Colonic mucosa (tissue), 4 donors: ENCODE measurements at places on chromosomes 13 and 19.
A peak's percentile ranks its signal among the peaks of the same experiment; 100 is the strongest.

DNA sequence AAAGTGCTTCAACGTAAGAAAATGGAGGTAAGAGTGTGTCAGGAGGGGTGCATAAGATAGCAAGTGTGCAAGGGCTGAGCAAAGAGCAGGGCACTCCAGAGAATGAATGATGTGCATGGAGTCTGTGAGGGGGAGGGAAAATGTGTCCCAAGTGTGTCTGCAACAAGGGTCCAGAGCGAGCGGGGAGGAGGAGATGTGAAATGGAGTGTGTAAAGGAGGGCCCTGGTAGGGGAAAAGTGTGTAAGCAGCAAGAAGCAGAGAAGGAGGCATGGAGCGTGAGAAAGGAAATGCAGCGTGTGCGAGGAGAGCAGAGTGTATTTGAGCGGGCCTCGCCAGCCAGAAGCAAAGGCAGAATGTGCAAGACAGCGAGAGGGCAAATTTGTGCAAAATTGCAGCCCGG is 11.8 kb downstream of the C19orf81 start:
- no peaks in the 10 kb centered on the region for H3K4me1 ChIP-seq
- peaks cover 8% of the 10 kb centered on the region for H3K27me3 ChIP-seq

GRCh38 chr13:109743706-109744453 is 42.5 kb downstream of the IRS2 start:
- H3K27ac ChIP-seq = peak overlapping the region; percentile 13
- no peaks in the 10 kb centered on the region for H3K36me3 ChIP-seq
- no peaks in the 10 kb centered on the region for H3K27me3 ChIP-seq
- peaks cover 4% of the 10 kb centered on the region for H3K4me1 ChIP-seq
- peak; percentile 38 for DNase-seq
- no peak overlapping the region for H3K4me3 ChIP-seq

GRCh38 chr19:11881151-11881800 is 6.3 kb upstream of the ZNF69 start:
- H3K4me1 ChIP-seq = no peaks in the 10 kb centered on the region
- H3K4me3 ChIP-seq = no peak overlapping the region
- no peak overlapping the region for H3K27ac ChIP-seq
- DNase-seq = peak; percentile 76

- no peaks in the 10 kb centered on the region for H3K36me3 ChIP-seq
- no peak overlapping the region for H3K27ac ChIP-seq
- no peak overlapping the region for H3K4me3 ChIP-seq
- H3K27me3 ChIP-seq = no peaks in the 10 kb centered on the region
These were observed 1084.4 kb downstream of the SLITRK1 start for GRCh38 chr13:82797876-82798275.

DNA sequence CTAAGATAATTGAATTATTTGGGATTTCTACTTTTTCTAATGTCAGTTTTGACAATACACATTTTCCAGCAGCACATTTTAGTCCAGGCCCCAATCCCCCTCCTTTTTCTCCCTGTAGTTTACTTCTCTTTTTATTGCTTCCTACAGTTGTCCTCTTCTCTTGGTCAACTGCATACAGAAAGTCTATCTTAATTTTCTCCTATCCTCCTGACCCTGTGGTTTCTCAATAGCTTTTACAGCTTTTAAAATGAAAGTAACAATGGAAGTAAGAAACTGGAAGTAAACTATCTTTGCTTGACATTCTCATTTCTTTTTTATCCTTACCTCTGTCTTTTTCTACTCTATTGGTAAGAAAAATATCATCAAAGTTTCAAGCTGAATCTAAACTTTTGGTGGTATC is 106.5 kb upstream of the OXGR1 start:
- H3K27me3 ChIP-seq = no peaks in the 10 kb centered on the region
- H3K4me1 ChIP-seq = no peaks in the 10 kb centered on the region
- DNase-seq = no peak
- no peak overlapping the region for H3K27ac ChIP-seq
- H3K4me3 ChIP-seq = no peak overlapping the region
- H3K36me3 ChIP-seq = no peaks in the 10 kb centered on the region

DNA sequence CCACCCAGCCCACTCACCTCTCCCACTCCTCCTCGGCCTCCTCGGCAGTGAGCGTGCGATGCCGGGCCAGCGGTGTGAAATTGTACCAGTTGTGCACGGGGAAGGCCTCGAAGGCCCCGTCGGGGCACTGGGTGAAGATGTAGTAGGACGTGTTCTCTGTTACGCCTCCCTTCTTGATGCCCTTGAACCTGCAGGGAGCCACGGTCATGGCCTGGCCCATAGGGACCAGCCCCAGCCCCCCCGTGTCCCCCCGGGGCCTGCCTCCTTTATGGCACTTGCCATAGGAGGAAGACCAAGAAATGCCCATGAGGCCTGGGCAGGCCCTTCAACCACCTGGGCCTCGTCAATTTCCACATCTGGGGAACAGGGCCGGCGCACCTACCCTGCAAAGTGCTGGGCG is 5.6 kb downstream of the GTF2F1 start:
- no peak for DNase-seq
- H3K36me3 ChIP-seq = peaks cover 15% of the 10 kb centered on the region
- H3K27me3 ChIP-seq = no peaks in the 10 kb centered on the region
- H3K27ac ChIP-seq = no peak overlapping the region
- peaks cover 8% of the 10 kb centered on the region for H3K4me1 ChIP-seq

DNA sequence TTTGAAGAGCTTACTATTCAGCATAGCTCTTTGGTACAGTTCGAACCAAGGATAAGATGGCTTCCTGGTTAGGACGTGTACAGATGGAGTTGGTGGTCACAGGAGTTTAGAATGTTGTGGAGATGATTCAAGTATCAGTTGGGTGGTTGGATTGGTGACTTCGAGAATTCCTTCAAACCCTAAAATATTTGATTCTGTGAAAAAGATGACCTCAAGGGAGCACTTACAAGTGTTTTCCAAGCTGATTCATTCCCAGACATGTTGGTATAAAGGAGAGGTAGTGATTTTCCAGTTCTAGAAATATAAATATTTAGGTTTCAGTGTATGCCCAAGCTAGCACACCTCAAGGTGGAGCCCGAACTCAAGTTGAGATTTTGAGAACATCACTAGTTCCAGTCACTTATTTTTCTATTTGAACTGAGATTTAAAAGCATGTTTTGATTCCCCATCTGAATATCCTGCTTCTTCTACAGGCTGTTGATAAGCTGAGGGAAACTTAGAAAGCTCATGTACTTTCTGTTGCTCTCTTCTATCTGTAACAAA is 306.1 kb downstream of the DCT start:
- no peaks in the 10 kb centered on the region for H3K36me3 ChIP-seq
- no peaks in the 10 kb centered on the region for H3K27me3 ChIP-seq
- H3K4me1 ChIP-seq = no peaks in the 10 kb centered on the region
- H3K27ac ChIP-seq = no peak overlapping the region
- no peak for DNase-seq

- peaks cover 12% of the 10 kb centered on the region for H3K27me3 ChIP-seq
- H3K27ac ChIP-seq = no peak overlapping the region
- no peak for DNase-seq
- H3K4me3 ChIP-seq = no peak overlapping the region
- H3K36me3 ChIP-seq = no peaks in the 10 kb centered on the region
- H3K4me1 ChIP-seq = no peaks in the 10 kb centered on the region
These were observed 24.2 kb downstream of the C2CD4C start for GRCh38 chr19:384799-385169.

- H3K27ac ChIP-seq = no peak overlapping the region
- no peak for DNase-seq
- H3K4me1 ChIP-seq = peaks cover 2% of the 10 kb centered on the region
- no peak overlapping the region for H3K4me3 ChIP-seq
- H3K36me3 ChIP-seq = no peaks in the 10 kb centered on the region
- no peaks in the 10 kb centered on the region for H3K27me3 ChIP-seq
These were observed 4.3 kb upstream of the LRFN3 start for GRCh38 chr19:35931874-35932202.

- peak; percentile 65 for DNase-seq
- H3K4me3 ChIP-seq = no peak overlapping the region
- no peaks in the 10 kb centered on the region for H3K27me3 ChIP-seq
- H3K27ac ChIP-seq = peak overlapping the region; percentile 63
These were observed 10.0 kb downstream of the CFD start for GRCh38 chr19:869245-870177.

GRCh38 chr13:98483601-98484288 is 93.2 kb downstream of the STK24 start:
- H3K36me3 ChIP-seq = no peaks in the 10 kb centered on the region
- no peak for DNase-seq
- H3K27me3 ChIP-seq = no peaks in the 10 kb centered on the region
- H3K4me1 ChIP-seq = peaks cover 31% of the 10 kb centered on the region
- H3K4me3 ChIP-seq = no peak overlapping the region

GRCh38 chr13:19720039-19720438 is 62.7 kb downstream of the PSPC1 start:
- H3K27ac ChIP-seq = no peak overlapping the region
- H3K4me1 ChIP-seq = no peaks in the 10 kb centered on the region
- no peaks in the 10 kb centered on the region for H3K27me3 ChIP-seq
- DNase-seq = no peak

DNA sequence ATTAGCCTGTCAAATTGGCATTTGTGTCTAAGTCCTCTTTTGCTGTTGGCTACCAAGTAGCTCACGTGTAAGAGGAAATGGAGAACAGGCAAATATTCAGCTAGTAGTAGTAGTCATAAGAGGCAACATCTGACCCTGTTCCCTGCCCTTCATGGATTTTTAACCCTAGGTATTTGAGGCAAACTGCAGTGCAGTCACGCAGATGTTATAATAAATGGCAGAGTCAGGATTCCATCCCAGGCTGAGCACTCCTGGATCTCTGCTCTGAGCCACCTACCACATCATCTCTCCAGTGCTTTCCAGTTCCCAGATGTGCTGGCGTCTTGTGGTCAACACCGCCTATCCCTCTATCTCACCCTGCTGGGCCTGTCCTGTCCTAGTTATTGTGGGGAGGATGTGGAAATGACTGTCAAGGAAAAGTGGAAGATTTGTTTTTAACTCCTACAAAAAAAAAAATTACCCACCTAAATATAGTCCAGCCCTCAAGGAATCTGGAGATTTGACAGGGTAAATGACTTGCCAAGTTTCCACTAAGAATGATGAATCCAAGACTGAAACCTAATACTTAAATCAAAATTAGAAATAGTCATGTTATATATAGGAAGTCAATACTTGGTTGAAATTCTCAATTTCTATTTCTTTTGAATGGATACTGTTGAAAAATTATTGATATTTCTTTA is 322.9 kb downstream of the GPC6 start:
- no peaks in the 10 kb centered on the region for H3K4me1 ChIP-seq
- DNase-seq = no peak
- no peaks in the 10 kb centered on the region for H3K27me3 ChIP-seq
- H3K27ac ChIP-seq = no peak overlapping the region
- no peaks in the 10 kb centered on the region for H3K36me3 ChIP-seq

DNA sequence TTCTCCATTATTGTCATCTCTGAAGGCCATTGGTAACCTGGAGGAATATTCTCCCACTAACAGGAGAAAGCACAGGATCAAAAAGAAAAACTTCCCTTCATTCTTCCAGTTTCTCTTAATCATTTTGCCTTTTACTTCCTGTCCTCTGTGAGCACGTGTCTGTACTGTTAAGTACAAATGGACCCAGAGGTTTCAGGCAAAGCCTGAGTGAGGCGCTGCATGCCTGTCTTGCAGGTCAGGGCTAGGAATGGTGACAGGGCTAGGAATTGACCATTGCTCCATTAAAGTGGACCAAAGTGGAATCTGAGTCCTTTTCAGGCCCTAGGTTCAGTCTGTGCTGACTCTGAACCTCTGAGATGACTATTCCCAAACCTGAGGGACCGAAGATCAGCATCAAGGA is 326.7 kb downstream of the SHISA2 start:
- no peaks in the 10 kb centered on the region for H3K36me3 ChIP-seq
- H3K27ac ChIP-seq = no peak overlapping the region
- DNase-seq = no peak
- no peaks in the 10 kb centered on the region for H3K4me1 ChIP-seq
- no peak overlapping the region for H3K4me3 ChIP-seq

DNA sequence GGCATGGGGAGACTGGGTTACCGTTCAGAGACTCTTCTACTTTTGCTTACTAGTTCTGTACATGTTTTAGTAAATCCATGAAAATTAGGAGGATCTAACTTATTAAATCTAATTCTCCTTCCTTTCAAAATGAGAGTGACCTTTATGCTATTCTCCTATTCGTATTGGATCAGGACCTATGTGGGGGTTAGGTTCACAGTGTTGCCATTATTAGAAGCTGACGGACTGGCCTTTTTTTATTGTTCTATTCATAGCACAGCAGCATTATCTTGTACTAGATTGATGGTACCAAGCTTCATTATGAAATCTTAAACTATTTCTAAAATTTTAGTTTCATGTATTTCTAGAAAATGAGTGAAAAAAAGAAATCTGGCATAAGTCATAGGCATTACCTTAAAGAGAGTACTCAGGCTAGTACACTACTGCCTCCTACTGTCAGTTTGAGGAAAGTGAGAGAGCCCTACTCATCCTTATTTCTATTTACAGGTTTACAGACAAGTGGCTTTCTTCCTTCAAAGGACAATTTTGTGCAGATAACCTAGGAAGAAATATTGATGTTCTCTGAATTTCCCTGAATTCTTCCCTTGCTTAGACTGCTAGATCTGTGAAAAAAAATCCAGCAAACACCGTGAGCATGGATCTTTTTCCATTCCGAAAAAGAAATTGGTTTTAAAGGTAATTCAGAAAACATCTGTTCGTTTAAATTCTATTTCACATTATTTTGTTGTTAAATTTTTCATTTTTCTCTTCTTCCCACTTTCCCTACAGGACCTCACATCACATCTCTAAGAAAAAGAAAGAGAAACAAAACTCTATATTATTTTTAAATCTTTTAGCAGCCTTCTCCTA is 485.5 kb downstream of the DIAPH3 start:
- no peak overlapping the region for H3K4me3 ChIP-seq
- no peaks in the 10 kb centered on the region for H3K27me3 ChIP-seq
- no peak for DNase-seq
- no peak overlapping the region for H3K27ac ChIP-seq
- no peaks in the 10 kb centered on the region for H3K4me1 ChIP-seq
- H3K36me3 ChIP-seq = no peaks in the 10 kb centered on the region

DNA sequence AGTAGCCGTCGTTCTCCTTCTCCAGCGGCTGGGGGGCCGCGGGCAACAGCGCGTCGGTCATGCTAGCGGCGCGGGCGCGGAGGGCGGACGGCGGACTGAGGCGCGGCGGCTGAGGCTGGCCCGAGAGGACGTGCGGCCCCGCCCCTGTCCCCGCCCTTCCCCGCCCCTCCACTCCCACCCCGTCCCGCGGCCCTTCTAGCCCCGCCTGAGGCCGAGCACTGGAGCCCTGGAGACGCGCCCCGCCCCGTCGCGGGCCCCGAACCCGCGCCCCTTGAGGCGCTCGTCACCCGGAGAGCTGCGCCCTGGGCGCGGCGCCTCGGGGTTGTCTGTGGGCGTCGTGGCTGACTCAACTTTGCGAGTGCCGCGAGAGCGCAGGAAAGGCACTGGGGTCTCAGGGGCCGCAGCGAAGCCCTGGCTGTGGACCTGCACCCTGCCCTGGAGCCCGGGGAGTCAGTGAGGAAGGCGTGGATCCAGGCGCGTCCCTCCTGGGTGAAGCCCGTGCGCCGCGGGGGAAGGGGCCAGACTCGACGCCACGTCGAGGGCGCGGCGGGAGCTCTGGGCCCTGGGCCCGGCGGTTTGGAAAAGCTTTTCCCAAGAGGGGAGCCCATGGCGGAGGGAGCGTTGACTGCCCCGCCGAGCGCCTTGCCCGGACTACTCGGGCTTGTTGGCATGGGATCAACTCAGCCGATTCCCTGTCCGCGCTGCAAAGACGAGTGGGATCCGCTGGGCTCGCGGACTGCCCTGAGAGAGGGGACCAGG is at the start of gene RHPN2:
TSS of gene RHPN2 (minus strand) at position 97 of the 759 bp plus-strand sequence. CDS start at position 61, 36 bp downstream.
- H3K27me3 ChIP-seq = no peaks in the 10 kb centered on the region
- DNase-seq = peak; percentile 86
- H3K4me1 ChIP-seq = peaks cover 6% of the 10 kb centered on the region
- H3K36me3 ChIP-seq = no peaks in the 10 kb centered on the region
